AG04449 (cell line): ENCODE measurements at places on chromosomes 2 and 18.

DNA sequence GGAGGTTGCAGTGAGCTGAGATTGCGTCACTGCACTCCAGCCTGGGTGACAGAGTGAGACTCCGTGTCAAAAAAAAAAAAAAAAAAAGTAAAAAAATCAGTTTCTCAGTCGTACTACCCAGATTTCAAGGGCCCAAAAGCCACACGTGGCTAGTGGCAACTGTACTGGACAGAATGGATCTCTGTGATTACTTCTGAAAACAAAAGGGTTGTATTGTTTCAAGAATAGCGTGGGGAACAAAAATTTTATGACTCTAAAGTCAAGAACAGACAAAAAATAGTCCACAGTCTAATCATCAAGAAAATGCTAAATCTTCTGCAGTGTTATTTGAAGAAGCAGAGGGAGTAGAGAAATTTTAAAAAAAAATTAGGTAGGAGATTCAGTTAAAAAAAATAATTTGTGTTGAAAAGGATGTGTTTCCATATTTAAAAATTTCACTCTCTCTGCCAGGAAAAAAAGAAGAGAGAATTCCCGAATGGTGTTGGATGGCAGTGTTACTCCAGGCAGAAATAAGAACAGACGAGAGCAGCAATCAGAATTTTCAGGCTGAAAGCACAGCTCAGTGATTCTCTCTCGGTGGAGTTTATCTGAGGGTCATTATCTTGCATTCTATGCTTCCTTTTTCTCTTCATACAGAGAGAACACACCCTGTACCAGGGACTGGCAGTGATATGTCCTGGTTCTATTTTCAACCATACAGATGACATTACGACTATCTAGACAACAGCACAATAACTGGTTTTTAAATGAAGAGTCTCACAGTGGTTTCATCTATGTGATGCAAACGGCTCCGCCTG, 61.8 kb downstream of the CABYR start:
- no peak for DNase-seq

GRCh38 chr18:13617826-13618515, 108.4 kb downstream of the FAM210A start:
- DNase-seq: no peak

DNA sequence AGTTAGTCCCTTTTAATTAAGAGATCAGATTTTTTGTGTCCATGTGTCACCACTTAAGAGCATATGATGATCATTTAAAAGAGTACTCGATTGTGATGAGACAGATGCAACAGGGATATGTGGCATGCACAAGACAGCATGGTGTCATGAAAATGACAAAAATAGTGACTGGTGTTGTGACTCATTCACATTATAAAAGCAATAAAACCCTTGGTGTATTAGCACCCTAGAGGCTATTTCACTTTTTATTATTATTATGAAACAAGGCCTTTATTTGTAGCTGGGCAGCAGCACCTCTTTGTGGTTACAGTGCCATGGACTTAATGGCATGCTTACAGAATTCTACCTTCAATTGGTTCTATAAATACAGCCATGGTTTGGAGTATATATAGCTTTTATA, 1296.0 kb upstream of the ZEB2 start:
- DNase-seq: no peak

- DNase-seq: no peak
These were observed 75.8 kb upstream of the WIPF1 start for GRCh38 chr2:174673440-174673839.

DNA sequence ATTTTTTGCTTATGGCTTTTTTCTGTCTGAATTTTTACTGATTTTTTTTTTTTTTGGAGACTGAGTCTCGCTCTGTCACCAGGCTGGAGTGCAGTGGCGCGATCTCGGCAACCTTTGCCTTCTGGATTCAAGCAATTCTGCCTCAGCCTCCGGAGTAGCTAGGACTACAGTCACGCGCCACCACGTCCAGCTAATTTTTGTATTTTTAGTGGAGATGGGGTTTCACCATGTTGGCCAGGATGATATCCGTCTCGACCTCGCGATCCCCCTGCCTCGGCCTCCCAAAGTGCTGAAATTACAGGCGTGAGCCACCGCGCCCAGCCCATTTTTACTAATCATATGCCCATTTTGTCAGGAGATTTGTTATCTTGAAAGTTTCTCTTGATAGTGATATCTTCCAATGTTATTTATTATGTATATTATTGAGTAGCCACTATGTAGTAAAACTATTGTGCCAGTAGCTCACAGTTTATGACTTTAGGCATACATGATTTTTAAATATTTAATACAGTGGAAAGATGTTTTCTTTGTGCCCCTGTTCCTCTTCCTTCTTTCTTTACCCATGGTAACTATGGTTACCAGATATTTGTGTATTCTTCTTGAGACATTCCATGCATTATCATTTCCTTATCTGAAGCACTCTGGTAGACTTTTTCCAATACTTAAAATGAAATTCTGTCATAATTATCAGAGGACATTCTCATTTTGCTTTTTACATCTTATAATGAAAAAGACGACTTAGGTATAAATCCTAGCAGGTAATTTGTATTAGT, 2.1 kb downstream of the HAT1 start:
- no peak for DNase-seq

- no peak for DNase-seq
These were observed 303.9 kb upstream of the FBXO11 start for GRCh38 chr2:48210189-48210588.

DNA sequence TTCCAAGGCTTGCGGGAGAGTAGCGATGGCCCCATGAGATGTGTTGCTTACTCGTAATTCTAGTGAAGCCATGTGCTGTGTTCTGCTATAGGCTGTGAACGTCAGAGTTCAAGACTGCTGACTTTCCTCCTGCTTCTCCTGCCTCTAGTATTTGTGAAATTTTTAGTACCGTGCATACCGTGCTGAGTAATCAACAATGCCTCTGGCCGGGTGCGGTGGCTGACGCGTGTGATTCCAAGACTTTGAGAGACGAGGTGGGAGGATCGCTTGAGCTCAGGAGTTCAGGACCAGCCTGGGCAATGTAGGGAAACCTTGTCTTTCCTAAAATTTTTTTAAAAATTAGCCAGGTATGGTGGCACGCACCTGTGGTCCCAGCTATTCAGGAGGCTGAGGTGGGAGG, 59.9 kb upstream of the B3GNT7 start:
- no peak for DNase-seq

GRCh38 chr18:379681-380330, 112.0 kb upstream of the THOC1 start:
- DNase-seq: no peak

DNA sequence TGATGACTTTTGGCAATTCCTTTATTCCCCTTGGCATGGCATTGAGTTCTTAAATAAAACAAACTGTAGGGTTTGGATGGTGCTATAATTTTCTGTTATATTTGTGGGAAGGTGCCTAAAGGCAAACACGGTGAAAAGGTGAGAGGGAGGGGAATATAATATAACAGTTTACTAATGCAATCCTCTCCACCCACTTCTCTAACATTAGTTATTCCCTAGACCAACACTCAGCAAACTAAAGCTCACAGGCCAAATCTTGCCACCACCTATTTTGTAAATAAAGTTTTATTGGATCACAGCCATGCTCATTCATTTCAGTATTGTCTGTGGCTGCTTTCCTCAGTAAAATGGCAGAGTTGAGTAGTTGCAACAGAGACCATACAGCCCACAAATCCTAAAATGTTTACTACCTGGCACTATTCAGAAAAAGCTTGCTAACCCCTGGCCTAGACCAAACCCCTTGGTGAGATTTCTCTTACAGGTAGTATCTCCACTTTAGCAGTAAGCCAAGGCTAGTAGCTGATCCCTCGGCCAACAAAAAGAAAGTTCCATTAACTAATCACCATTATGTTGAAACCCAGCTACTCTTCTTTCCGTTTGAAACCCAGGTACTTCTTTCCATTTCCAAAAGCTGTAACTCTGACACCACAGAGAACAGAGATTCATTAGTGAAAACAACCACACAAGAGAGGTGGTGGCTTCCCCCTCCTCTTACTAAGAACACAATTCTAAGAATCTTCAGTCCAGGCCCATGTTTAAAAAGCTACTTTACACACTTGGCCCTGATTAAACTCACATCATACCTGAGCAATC, 136.1 kb upstream of the CHAC2 start:
- DNase-seq: no peak

DNA sequence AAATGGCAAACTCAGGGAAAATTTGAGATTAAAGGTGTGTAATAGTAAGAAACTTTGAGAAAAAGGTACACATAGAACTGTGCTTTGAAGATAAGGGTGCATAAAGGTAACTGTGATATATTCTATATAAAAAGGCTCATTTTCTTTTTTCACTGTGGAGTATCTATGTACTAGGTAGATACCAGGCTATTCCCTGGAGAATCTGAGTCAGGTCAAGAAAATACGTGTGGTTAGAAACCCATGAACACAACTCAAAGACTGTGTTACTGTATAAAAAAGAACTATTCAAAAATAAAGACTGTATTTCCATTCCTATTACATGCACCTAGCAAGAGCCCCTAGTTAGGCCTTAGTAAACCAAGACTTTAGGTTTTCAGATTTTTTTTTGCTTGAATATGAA, 100.1 kb upstream of the GRB14 start:
- no peak for DNase-seq

GRCh38 chr2:172623249-172623965, 67.5 kb downstream of the PDK1 start:
- DNase-seq: peak; percentile 45

DNA sequence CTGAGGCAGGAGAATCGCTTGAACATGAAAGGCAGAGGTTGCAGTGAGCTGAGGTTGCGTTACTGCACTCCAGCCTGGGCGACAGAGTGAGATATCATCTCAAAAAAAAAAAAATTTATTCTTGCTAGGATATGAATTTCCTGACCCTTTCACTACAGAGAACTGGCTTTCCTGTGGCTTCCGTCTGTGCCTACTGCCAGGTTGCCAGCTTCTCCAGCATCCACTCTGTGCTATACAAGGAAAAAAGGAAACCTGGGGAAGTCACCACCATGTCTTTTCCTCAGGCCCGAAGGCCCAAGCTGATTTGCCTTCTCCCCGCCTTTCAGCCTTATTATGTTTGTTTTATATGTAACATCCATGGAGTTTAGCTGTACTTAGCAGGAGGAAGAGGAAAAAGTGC, 122.0 kb upstream of the REV1 start:
- DNase-seq: no peak

GRCh38 chr2:45652090-45653031, 886 bp downstream of the PRKCE start:
- no peak for DNase-seq

- DNase-seq: no peak
These were observed 514.0 kb upstream of the CDH2 start for GRCh38 chr18:28690836-28691495.

GRCh38 chr2:176976736-176977685, 235.6 kb upstream of the HNRNPA3 start:
- DNase-seq: no peak

GRCh38 chr18:70523035-70523791, 234.4 kb downstream of the SOCS6 start:
- no peak for DNase-seq

DNA sequence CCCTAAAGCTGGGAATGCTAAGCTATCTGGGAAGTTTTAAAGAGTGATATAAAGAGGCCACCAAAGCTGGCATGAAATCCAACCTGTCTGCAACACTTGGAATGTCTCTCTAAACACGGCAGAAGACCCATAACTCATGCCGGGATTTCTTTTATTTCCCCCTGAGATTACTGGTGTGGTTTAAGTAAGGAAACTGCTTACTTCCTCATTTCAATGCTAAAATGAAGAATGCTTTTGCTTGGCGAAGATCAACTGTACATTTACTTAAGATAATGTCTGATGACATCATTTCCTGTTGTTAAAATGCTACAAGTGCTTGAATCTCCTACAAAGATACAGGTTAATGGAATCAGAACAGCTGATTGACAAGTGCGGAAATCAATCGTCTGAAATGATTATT, 353.8 kb upstream of the SALL3 start:
- DNase-seq: no peak

DNA sequence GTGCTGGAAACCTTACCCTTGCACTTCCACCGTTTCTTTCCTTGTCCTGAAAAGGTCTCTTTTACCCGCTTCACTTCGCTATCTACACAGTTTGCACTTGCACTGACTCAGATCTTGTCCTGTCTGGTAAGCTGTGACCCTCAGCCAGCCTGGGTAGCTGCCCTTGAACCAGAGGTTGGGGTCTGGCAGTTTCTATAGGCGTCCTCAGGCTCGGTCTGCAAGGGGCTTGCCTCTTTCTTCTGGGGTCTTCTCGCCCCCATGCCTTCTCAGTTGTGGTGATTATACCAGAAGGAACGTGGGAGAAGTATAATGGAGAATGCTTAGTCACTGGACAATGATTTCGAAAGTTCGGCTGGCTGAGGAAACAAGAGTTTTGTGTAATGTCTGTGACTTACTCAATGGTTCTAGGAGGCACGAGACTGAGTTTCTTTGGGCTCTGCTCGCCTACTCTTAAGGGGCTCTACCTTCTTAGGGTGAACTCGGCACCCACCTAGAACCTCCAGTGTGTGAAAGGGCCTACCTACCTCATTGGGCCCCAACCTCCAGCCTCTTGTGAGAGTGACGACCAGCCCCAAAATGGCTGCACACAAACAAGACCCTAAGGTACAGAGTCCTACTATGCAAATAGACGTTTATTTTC, 6.9 kb upstream of the STAT1 start:
- peak; percentile 72 for DNase-seq

DNA sequence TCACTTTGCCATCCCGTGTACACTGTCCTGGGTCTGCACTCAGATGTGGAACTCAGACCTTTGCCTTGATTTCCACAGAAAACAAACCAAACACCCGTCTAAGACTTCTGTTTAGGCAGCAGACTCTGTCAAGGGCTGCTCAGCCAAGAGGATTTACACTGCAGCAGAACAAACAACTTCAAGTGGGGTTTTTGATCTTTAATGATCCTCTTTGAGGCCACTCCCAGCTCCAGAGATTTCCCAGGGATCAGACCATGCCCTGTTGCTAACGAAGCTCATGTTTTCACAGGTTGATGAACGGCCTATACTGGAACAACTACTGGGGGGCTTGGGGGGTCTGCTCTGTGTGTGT, 52.5 kb upstream of the LGALSL start:
- DNase-seq: no peak

DNA sequence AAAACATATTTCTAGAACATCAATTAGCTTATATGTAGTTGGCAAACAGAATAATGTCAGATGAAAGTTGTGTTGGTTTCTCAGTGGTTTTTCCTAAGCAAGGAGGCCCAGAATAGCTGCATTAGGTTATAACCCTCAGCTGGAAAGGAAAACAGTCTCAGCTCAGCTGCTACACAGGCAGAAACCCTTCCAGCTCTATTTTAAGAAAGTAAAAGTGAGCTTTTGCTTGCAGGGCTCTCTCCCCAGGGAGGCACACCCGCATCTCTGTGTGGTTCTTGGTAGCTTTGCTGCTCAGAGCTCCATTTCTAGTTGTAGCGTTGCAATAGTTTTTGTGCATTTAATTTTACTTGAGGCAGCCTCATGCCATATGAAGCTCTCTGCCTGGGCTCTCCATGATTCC, 54.6 kb downstream of the PIKFYVE start:
- peak; percentile 29 for DNase-seq

DNA sequence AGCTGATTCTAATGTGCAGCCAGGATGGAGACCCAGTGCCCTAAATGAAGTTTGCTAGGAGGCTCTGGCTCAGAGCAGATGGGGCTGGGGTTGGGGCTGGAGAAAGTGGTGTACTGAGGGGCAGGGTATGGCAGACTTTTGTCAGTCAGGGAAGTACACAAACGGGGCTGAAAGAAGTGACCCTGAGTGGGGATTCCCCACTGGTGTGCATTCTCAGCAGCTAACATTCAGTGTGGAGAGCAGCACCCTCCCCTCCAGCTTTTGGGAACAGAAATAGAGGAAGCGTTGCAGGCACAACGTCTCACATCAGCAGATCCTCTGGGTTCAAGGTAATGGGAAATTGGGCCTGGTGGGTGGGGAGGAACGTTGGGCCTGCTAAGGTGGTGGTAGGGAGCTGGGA, 89.1 kb upstream of the GCFC2 start:
- DNase-seq: no peak
